Activated naive CD4-positive, alpha-beta T cell treated with anti-CD3 and anti-CD28 coated beads, Interleukin-2, amount 50 U/mL, for 16 hours (primary cell): ENCODE measurements at places on chromosomes 11 and 22.

- no peak for DNase-seq
Observed at GRCh38 chr11:86938900-86939880, 16.0 kb downstream of the FZD4 start.

- no peak for DNase-seq
Observed at GRCh38 chr11:95593111-95593510, 196.5 kb downstream of the FAM76B start.

GRCh38 chr22:49260681-49261580, 566.7 kb downstream of the BRD1 start:
- no peak for DNase-seq

DNA sequence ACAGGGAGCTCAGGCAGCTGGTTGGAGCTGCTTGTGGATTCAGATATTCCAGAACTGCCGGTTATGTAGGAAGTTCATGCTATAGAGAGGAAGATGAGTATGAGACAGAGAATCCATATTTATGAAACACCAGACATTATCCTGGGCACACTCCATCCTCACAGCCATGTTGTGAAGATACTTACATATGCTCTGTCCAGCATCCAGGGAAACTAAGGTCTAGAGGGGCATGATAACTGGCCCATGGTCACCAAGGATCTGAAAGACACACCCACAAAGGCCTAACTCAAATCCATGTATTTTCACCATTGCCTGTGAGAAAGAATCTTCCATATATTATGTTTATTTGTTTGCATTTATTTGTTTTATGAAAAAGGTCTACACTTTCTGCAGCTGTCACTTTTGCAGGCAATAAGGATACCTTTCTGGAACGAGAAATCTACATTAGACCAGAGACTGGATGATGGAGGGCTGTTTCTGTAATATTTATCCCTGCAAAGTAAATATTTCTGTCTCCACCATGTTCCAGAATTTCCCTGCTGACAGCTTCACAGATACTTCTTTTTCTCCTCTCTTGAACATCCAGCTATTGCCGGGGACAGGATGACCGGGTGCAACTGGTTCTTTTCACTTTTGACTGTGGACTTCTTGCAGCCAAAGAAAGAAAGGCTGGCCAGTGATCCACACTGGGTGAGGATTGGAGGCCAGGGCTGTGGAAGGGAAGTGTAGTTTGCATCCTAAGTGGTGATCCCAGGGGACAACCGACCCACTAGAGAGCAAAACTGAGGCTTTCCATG, 145.9 kb upstream of the NAV2 start:
- no peak for DNase-seq

- peak; percentile 51 for DNase-seq
Observed at GRCh38 chr11:16785520-16786128, 47.2 kb downstream of the C11orf58 start.

DNA sequence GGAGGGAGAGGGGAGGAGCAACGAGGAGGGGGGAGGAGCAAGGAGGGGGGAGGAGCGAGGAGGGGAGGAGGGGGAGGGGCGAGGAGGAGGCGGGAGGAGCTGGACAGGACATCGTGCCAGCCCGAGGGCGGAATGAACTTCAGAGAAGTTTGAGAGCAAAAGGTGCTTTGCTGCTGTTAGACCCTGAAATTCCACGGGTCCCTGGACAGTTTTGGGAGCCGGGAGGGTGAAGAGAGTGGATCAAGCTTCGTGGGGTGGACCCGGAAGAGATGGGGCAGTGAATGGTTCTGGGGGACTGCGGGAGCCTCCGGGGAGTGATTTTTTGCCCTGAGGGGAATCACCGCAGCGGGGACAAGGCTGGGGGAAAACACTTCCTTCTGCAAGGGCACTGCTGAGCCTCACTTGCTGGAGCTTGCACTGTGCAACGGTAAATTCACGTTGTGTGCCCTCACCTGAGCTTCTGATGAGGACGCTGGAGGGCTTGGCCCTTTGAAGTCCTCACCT, 10.7 kb upstream of the NLRP6 start:
- DNase-seq: no peak

- DNase-seq: no peak
Observed at GRCh38 chr11:71338801-71339395, 86.5 kb upstream of the SHANK2 start.

GRCh38 chr11:102197670-102198139, 87.5 kb downstream of the YAP1 start:
- DNase-seq: no peak

DNA sequence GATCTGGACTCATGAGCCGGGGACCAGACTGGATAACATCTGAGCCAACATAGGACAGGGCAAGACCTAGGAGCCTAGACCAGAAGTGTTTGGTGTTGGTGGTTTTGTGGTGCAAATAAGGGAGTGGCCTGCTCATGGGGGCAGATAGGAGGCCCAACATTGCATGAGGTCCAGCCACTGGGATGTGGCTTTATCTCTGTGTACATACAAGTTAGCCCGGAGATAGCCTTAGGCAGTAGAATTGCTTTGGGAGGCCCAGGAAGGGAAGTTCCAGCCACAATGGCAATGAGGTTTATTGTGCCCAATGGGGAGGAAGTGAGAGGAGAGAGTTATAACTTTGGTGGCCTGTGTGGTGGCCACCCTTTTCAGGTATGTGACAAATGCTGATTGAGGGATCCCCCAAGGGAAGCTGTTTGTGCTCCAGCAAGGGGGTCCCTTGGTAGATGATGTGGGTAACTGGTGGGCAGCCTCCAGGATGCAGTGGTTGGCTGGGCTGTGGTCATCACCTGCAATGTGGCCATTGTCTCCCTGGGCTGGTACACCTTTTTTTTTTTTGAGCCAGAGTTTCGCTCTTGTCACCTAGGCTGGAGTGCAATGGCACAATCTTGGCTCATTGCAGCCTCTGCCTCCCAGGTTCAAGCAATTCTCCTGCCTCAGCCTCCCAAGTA, 6.4 kb downstream of the LMO2 start:
- DNase-seq: no peak

DNA sequence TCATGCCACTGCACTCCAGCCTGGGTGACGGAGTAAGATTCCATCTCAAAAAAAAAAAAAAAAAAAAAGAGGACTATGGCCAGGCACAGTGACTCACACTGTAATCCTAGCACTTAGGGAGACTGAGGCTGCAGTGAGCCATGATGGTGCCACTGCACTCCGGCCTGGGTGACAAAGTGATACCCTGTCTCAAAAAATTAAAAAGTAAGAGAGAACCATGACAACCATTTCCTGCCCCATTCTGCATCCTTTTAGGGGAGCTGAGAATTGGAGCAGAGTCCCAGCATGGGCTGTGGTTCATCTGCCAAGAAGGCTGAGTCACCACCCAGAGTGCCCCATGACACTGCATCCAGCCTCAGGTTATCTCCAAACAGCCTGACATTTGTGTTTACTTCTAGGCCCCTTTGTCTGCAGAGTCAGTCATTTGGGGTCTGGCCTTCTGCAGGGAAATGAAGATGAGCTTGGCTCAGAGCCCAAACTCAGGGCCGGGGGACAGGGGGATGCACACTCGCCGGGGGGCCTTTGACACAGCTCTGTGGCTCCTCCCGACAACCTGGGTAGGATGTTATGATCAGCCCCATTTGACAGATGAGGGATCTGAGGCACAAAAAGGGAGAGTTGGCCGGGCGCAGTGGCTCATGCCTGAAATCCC, 4.7 kb downstream of the CSDC2 start:
- no peak for DNase-seq

- DNase-seq: peak; percentile 61
Observed at GRCh38 chr11:108592591-108593213, 866 bp downstream of the EXPH5 start.

DNA sequence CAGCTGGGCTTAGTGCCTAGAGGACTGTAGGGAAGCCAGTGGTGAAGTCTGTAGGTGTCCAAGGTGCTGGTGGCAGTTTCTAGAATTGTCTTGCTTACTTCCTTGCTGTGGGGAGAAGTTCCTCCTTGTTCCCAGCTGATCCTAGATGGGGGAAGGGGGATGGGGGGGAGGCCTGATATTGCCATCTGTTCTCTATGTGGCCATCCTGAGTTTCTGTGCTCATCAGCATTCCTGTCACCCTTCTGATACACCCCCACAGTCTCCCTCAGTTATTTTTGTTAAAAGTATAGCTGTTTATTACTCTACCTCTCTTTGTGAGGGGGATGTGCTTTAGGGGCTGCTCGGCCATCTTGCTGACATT, 36.5 kb downstream of the MADD start:
- DNase-seq: no peak

DNA sequence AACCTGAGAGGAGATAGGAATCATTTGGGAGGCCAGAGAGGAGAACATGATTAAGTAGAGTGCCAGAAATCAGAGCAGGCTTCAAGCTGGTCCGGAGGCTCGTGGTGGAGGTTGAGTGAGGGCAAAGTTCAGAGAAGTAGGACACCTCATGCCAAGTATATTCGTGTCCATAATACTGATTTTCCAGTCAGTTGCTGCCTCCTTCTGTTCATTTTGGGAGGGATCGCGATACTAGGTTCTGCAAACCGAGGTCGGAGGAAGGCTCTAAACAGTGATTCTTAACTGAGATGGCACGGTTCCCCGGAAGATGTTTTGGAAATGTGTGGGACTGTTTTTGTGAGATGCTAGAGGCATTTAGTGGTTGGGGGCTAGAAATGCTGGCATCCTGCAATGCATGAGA, 13.6 kb upstream of the CD3E start:
- peak; percentile 27 for DNase-seq

- DNase-seq: no peak
Observed at GRCh38 chr22:27636716-27637508, 164.6 kb downstream of the MN1 start.

DNA sequence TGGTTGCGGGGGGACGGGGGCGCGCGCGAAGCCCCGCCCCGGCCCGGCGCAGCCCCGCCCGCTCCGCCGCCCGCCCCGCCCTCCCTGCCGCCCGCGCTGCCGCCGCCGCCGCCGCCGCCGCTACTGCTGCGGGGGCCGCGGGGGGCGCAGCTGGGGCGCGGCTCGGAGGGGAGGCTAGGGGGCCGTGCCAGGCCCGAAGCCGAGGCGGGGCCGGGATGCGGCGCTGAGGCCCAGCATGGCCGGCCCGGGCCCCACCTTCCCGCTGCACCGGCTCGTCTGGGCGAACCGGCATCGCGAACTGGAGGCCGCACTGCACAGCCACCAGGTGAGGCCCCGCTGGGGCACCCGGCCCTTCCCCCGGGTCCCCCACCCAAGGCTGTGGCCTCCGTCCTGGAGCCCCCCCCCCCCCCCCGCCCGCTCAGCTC, at the start of gene ANKRD13D:
TSS of gene ANKRD13D (plus strand) at position 78 of the 425 bp plus-strand sequence. CDS start at position 236, 158 bp downstream.
- no peak for DNase-seq

DNA sequence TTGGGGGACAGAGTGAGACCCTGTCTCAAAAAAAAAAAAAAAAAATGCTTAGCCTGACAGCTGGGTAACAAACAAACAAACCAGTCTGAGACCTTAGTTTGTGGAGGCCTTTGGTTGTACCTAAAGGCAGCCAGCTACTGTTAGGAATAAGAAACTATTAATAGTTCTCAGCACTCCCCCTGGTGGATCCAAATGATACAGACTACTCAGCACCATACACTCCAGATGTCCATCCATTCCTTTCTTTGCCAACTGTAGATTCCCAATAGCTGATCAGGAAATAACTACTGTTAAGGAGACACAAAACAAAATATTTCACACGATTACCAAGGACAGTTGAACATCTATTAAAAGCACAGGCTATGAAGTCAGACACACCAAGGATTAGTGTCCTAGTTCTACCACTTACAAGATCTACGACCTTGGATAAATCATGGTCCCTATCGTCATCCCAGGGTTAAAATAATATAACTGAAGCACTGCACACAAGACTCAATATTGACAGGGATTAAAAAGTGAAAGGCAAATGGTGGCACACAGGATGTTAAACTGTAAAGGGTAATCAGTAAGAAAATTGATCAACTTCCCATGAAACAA, 17.2 kb downstream of the CLDN25 start:
- no peak for DNase-seq

DNA sequence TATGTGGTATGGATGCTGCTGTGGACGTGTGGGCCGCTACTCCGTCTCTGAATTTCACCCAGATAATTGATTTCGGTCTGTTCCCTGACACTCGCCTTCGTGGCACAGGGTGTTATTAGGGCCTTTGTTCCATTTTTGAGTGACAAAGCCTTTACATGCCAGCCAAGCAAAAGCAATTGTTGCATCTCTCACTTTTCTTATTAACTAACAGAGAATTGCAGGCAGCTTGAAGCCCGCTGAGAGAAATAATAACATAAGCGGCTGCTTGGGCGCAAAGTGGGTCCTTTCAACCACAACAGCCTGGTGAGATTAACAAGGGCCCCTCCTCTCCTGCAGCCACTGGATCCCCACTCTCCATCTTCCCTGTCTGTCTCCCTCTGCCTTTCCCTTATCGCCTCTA, 449.4 kb downstream of the NTM start:
- no peak for DNase-seq

DNA sequence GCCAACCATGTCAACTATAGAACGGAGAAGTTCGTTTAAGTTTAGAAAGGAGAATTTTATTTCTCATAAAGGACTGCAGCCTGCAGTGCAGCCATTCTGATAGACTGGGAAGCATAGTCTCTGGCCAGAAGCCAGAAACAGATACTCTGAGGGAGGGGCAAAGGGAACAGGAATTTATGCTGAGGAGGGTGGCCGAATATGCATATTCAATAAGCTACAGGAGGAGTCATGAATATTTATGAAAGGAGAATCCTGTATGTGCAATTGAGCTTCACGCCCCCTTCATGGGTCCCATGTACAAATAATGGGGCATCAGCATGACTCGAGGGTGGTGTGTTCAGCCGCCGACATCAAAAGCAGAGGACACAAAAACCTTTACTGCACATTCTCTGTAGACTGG, 199.9 kb downstream of the CWF19L2 start:
- no peak for DNase-seq

GRCh38 chr22:30636226-30637077, 871 bp downstream of the SLC35E4 start:
- peak; percentile 13 for DNase-seq

GRCh38 chr11:102850973-102851745, 7.8 kb upstream of the MMP3 start:
- no peak for DNase-seq

DNA sequence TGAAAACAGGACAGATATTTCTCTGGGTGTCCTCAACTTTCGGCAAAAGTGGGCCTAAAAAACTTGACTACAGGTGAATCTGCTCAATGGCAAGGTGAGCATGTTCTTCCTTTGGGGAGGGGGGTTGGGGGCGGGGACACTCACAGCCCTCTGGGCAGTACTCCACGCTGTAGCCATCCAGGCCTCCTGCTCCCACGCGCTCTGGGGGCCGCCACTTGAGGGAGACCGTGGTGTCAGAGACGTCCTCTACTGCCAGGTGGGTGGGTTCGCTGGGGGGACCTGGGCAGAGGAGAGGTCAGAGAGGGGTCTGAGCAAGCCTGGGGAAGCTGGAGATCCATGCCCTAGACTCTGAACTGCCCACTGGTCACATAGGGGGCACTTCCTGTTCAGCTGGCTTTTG, 16.8 kb downstream of the MYBPC3 start:
- DNase-seq: no peak

- DNase-seq: no peak
Observed at GRCh38 chr11:78284260-78284659, 95.5 kb downstream of the USP35 start.

GRCh38 chr22:39292561-39293074, 26.8 kb downstream of the RPL3 start:
- DNase-seq: no peak

DNA sequence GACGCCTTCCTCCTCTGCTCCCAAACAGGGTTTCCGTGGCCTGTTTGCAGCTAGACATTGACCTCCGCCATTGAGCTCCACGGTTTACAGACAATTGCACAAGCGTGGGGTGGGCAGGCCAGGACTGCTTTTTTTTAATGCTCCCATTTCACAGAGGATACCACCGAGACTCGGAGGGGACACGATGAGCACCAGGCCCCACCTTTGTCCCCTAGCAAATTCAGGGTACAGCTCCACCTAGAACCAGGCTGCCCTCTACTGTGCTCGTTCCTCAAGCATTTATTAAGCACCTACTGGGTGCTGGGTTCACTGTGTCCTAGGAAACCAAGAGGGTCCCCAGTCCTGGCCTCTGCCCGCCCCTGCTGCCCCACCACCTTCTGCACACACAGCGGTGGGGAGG, 12.2 kb downstream of the RASD2 start:
- DNase-seq: no peak
